ENCODE measurements at places on chromosomes 4 and X. TPM values are rescaled to one million over a fixed set of nuclear protein-coding genes. Genes with fewer than 3 reads are reported as not detected.

DNA sequence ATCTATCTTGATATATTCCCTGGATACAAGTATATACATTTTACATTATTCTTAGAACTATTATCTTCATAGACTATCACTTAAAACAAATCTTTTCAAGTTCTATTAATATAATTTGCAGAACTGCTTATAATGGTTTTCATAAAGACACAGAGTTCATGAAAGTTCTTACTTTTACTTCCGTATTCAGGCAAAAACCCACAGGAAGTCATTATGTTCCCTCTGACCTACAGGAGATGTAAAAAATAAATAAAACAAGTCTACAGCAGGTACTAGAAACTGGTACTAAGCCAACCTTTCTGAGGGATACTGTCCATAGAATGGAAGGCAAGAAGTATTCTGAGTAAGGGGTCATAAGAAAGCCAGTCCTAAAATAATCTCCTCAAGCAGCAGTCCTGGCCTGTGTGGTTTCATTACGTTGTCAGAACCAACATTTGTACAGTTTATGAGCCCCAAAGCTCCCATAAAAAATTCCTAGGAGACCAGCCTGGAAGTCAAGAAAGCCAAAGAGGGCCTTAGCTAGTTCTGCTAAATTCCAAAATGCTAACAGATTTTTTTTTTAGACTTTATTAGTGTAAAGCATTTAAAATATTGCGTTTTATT is 68.6 kb downstream of the CAMK2D start:
- no peak for ATAC-seq

- no peak for ATAC-seq
Observed at GRCh38 chr4:101040776-101041175, 306.6 kb downstream of the PPP3CA start.

GRCh38 chr4:107705742-107706556 is 14.1 kb downstream of the PAPSS1 start:
- ATAC-seq, result no peak

DNA sequence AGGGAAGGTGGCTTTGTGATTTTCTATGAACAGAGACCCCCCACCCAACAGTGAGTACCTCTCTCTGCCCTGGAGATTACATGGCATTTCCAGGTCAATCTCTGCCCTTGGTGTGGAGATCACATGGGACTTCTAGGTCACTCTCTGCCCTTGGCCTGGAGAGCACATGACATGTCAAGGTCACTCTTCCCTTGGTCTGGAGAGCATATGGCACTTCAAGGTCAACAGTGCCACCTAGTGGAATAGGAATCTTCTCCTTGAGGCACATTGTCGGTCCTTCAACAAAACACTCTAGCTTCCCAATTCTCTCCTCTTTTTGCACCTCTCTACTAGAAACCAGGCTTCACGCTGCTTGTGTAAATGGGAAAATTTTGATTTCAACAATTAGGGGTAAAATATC is 66.2 kb upstream of the TACR3 start:
- peak; percentile 47 for ATAC-seq

GRCh38 chrX:13165266-13166189 is 121.1 kb upstream of the FAM9C start:
- ATAC-seq, result no peak

DNA sequence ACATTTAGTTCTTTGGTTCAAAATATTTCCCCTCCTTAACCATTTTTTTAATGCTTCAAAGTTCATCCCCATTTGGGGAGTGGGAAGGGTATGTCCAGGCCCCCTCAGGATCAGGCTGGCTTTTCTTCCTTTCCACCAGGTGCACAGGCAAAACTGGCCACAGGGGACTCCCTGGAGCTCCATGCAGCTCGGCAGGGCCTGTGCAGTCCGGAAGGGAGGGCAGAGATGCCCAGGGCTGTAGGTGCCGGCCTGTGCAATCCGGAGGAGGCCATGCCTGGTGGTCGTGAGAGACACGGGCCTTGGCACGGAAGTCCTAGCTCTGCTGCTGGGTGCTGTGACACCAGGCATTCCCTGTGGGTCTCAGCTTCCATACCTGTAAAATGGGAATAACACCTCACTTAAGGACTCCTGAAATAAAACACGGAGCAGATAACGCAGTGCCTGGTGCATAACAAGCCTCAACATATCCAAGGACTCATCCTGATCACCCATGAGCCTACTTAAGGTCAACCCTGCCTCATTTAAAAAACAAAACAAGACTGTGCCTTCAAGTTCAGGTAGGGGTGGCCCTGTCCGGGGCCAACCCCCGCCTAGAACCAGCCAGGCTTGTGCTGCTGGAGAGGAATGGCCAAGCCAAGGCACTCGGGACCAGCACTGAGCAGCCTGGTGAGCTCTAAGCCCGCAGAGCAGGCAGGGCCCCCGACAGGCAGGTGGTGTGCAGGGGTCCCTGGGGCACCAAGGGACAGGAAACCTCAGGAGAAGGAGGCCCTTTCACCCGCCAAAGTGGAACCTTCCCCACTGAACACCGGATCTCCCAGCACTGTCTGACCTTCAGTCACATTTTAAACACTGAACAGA is 21.2 kb upstream of the CYP4V2 start:
- ATAC-seq, result no peak

GRCh38 chrX:614136-614535 is 16.5 kb upstream of the SHOX start:
- ATAC-seq, result no peak

DNA sequence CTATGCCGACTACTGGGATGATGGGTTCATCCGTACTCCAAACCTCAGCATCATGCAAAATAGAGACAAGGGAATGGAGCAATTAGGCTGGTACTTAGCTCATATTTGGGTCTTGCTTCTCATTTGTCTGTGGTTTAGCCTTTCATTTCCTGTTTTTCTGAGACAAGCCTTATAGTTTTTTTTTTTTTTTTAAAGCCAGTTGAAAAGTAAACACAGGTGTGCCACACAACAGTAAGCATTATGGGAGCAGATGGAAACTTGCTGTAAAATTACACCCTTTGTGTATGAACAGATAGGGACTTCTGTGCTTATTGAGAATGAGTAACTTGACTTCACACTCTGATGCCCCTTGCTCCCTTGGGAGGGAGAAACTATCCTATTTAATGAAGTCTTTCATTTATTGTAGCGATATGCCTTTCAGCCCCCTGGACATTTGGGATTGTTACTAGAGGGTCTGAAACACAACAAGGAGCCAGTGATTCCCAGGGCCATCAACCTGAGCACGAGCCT is 13.7 kb downstream of the RASSF6 start:
- peak; percentile 23 for ATAC-seq

DNA sequence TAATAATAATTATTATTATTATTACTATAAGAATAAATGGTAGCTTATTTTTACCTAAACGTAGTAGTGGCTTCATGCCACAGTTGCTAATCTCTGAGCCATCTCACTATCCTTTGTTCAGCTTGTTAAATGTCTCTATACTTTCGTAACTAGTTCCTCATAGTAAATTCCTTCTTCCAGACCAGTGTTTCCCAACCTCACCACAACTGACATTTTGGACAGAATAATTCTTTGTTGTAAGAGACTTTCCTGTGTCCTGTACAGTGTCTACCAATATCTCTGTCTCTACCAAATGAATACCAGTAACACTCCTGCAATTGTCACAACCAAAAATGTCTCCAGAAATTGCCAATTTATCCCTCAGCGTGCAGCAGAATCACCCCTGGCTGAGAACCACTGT is 1040.9 kb downstream of the DMD start:
- ATAC-seq, result no peak

DNA sequence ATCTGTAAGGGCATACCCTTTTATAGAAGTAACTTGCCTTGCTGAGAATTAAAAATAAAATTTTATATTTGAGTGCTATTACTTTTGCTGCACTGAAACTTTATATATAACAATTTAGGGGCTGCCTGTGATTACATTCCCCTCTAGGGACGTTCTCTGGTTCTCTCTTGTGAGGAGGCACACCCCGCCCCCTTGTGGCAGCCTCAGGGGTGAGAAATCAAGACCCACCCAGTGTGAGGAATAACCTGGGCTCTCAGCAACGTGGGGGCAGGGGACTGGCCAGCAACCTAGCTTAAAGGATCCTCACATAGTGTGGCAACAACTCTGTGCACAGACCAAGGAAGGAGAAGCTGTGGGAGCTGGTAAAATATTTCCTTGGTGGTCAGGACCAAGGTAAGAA is 43.7 kb downstream of the MAGEA9 start:
- ATAC-seq, result no peak

DNA sequence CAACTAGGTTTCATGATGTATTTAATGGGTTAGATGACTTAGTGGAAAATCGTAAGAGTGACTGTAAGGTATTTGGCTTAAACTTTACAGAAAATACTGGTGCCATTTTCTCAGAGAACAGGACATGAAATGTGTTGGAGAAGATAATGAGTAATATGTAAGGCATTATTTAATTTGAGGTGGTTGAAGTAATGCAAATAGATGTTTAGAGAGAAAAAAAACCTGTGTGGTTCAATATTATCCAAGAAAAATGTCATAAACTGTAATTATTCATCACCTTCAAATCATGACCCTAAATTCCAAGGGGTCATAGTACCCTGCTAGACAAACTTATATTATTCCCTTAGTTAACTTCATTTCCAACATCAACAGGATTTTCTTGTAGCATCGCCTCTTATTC is 171.7 kb downstream of the EPHA5 start:
- ATAC-seq, result no peak

DNA sequence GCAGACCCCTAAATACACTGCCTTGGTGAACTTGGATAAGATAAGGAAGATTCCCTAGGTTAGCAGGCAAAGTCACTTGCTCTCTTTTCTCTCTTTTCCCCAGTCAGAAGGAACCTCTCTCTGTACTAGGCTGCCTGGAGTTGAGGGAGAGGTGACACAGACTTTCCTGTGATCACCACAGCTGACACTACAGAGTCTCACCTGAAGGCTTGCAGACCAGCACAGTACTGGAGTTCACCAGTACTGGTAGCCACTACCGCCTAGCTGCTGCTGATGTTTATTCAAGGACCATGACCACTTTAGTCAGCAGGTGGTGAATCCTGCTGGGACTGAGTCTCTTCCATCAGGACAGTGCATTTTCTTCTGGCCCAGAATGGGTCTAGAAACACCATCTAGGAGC is 63.3 kb downstream of the PTPN13 start:
- ATAC-seq, result no peak

DNA sequence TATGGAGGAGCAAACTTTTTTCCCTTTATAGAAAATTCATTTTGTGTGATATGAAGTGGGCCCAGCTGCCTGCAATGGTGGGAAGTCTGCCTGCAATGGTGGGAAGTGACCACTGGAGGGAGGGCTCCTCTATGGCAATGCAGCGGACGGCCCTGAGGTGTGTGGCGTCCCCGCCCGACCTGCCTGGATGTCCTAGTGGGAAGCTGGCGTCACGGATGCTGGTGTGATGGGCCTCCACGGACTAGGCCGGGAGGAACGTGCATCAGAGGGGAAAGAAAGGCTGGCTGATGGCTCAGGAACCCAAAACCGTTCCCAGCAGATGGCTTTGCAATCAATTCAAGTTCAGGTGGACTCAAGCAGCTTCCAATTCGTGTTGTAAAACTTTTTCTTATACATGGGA is 177.9 kb downstream of the AFAP1 start:
- ATAC-seq, result peak; percentile 55

DNA sequence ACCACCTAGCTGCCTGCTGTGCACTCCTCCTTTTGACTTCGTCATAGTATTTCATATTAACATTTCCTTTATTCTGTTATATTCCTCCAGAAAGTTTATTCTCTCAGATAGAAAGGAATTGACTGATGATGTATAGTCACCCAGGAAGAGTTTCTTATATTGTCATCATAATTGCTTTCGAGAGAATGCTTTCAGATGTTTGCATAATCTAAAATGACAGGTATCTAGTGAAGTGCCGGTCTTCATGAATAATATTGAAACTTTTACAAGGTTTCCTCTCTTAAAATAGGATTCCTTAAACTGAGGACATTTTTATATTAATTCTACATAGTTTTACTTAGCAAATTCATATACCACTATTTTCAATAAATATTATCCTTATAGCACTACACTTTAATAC is 10.1 kb downstream of the SEC24D start:
- no peak for ATAC-seq

DNA sequence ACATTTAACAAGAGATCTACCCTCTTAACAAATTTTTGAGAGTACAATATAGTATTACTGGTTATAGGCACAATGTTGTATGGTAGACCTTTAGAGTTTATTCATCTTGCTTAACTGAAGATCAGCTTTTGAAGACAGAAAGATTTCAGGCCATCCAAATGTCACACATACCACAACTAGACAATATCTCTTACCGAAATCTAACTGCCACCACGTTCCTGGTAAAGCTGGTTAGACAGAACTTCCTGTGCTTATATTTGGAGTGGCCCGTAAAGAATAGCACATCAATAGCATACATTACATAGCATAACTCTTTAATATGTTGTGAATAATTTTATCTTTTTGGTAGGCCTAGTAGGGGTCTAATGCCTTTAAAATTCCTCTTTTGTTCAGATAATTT is 29.8 kb upstream of the ARHGEF6 start:
- no peak for ATAC-seq

DNA sequence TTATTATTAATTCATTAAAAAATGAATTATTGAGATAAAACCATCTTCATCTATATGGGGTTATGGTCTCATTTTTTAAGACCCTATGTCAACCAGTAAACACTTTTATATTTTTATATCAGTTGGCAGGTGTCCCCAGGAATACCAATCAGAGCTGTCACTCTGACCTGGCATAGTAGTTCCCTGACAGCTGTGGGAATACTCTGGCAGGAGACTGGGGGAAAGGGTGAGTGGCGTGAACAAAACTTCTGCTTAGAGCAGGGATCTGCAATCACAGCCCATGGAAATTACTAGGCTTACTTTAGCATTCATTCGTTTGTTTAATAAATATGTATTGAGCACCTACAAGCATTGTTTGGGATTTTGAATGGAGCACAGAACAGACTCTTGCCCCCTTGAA is 254.1 kb upstream of the KLF3 start:
- ATAC-seq, result no peak

DNA sequence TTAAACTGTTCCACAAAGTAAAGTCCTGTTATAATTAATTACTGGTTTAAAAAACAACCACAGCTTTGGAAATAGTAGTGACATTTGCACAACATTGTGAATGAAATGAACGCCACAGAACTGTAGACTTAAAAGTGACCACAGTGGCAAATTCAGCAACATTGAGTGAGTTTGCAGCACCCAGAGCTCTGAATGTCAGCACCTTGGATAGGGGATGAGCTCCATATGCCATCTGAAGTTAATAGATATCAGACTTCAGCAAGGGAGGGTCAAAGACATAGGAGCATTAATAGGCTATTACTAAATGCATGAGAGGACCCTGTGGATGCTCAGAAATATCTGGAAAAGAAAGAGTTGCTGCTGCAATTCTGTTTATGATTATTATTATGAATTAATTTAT is 55.3 kb upstream of the KCNIP4 start:
- no peak for ATAC-seq

SPIN2A gene
- total RNA-seq, result not detected

FRG2 gene
- total RNA-seq, result not detected

RS1 gene
- not detected for total RNA-seq

ZMYM3 gene
- 8.5 TPM for total RNA-seq

ZCCHC12 gene
- total RNA-seq, result not detected

STK32B gene
- total RNA-seq, result 0.28 TPM

SPANXA2 gene
- total RNA-seq, result not detected

H2BW2 gene
- not detected for total RNA-seq

CT45A3 gene
- not detected for total RNA-seq

All from esophagus mucosa (tissue), 1 donor.